ENCODE measurements at places on chromosomes 1 and 21.
A peak's percentile ranks its signal among the peaks of the same experiment; 100 is the strongest.

GRCh38 chr1:11535316-11535715, 56.4 kb downstream of the DISP3 start:
- no peak for DNase-seq

GRCh38 chr1:31394584-31395193, 18.3 kb upstream of the SERINC2 start:
- peak; percentile 63 for DNase-seq

GRCh38 chr21:45332415-45332814, 44.7 kb upstream of the POFUT2 start:
- no peak for DNase-seq

- no peak for DNase-seq
Measured at GRCh38 chr1:10193288-10193687, 17.1 kb upstream of the KIF1B start.

DNA sequence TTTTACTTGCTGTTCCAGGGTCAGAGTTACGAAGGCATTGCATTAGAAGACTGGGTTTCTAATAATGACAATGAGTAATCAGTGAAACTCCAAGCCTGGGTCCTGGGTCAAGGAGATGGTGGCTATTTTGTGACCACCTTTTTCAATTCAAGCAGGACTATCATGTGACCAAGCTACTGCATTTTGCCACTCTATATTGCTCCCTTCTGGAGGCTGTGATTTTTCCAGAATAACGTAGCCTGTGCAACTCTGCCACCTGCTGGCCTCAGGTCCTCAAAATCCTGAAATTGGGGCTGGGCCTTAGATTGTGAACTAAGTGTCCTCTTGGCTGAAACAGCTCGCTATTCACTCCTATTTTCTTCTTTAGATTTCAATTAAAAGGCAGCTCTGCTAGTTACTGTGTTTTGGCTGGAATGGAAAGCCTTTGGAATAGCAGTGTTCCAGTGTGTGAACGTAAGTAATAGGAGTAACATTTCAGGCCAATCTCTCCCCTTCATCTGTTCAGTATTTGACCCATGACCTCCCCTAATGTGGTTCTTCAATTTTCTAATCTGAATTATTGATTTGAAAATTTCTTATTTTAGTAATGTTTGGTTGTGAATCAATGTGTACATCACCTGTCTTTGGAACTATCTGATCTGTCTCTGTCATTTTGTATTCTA, 52.9 kb upstream of the CD46 start:
- peak; percentile 8 for DNase-seq

- no peak for DNase-seq
Measured at GRCh38 chr21:23160914-23161313, 2162.7 kb downstream of the NCAM2 start.

DNA sequence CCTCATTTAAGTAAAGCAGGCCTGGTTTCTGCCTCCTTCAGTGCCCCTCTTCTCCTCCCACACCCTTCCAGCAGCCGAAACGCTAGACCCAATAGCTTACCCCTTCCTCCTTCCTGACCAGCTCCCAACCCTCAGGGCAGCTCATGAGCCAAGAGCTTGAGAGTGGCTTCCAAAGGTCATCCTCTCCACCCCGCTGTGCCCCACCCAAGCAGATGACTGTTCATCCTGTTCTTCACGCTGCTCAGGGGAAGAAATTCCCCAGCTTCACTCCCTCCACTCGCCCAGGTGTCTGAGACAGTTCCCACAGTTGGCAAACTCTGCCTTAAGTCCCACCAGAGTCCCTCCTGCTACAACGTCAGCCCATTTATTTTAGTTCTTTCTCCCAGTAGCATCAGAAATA, 23.4 kb downstream of the ARHGEF19 start:
- DNase-seq = no peak

GRCh38 chr1:155061381-155062150, 2.0 kb upstream of the EFNA4 start:
- peak; percentile 90 for DNase-seq

DNA sequence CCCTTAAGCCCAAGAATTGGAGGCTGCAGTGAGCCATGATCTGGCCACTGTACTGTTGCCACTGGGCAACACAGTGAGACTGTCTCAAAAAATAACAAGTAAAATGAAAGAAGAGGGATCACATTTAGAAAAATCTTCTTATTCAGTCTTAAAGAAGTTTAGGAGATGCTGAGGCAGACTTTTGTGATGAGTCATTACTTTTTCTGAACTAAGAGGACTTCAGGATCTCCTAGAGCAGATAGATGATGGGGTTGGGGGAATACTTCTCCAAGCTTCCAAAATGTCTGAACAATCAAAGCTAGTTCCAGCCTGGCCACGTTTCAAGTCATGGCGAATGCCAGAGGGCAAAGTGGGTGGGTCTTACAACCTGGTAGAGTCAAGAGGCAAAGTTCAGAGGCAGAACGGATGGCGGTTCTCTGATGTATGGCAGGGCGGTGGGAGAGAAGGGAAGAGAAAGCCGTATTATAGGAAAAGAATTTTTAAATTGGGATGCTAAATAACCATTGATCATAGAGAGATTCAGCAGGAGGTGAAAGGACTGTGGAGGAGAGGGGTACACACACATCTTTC, 2.1 kb upstream of the CIART start:
- DNase-seq = no peak

- DNase-seq = peak; percentile 66
Measured at GRCh38 chr21:17793246-17794123, 25.7 kb downstream of the C21orf91 start.
